ENCODE measurements at places on chromosomes 3 and 15.
A peak's percentile ranks its signal among the peaks of the same experiment; 100 is the strongest.

GRCh38 chr3:171255236-171255806 lies 204.9 kb downstream of the TNIK start:
- no peak for DNase-seq

DNA sequence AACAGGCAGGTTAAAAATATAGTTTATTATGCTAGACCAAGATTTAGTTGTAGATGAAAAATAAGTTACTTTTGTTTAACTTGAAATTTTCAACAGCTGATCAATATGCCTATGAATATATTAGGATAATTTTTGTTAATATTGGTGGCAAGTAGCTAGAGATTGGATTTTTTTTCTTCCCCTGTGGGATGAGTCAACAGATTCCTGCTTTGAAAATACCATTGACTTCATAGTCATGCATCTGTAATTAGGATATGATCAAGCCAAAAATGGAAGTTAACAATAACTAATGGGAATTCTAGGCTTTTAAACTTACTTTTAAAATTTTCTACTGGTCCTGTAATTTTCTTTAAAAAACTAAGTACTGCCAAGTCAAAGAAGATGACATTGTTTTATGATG lies 211.7 kb downstream of the ZIC1 start:
- DNase-seq: no peak

GRCh38 chr3:49397470-49397869 lies 14.3 kb downstream of the RHOA start:
- DNase-seq: no peak

GRCh38 chr15:94930441-94930840 lies 699.1 kb downstream of the MCTP2 start:
- no peak for DNase-seq

- no peak for DNase-seq
These were observed 673.4 kb upstream of the CBLB start for GRCh38 chr3:106542101-106542769.

GRCh38 chr3:125300416-125300815 lies 74.7 kb downstream of the ZNF148 start:
- no peak for DNase-seq

DNA sequence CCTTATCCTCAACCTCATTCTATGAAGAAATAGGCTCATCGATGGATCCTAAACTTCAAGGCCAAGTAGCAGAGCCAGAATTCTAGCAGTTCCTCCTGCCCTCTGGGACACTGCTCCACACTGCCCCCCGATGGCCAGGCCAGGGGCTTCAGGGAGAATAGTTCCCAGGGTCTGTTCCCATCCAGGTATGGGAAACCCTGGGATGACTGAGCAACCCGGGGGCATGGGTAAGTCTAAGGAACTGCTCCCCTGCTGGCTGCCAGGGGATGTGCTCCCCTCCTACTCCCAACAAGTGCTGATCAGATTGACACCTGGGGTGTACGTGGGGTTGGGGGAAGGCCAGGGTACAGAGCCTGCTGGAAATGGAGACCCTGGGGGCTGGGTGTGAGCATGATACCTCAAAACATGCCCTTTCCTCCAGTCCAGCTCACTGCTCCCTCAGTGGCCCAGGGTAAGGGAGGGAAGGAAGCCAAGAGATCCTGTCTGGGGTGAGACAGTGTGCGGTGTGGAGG lies 7.6 kb downstream of the ULK3 start:
- DNase-seq: peak; percentile 47

- DNase-seq: no peak
These were observed 19.0 kb upstream of the DMXL2 start for GRCh38 chr15:51641490-51642130.

DNA sequence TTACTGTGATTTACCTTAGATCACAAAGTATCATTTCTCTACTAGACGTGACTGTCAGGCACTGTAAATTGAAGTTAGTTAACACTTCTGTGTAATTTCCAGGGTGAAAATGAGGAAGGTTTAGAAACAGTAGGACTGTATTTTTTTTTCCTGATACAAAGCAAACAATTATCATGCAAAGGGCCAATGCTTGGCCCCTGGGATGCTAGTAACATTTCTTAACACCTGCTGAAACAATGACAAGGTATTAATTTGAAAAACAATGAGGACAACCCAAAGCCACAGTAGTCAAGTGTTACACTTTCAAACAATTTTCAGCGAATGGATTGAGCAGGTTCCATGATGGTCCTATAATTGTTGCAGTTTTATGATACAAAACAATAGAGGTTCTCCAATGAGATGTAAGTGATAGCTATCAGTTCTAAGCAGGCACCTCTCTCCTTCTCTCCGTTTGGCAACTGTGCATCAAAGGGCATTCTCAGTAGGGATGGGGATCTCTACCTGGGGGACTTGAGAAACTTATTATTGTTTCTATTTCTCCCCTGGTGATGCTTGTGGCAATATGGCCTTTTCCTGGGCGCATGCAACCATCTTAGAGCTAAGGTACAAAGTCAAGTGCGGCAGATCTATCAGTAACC lies 65.9 kb upstream of the FEZF2 start:
- no peak for DNase-seq

GRCh38 chr15:75673426-75674235 lies 25.9 kb downstream of the SNX33 start:
- DNase-seq: no peak

GRCh38 chr3:106341087-106341486 lies 472.3 kb upstream of the CBLB start:
- DNase-seq: no peak

- peak; percentile 40 for DNase-seq
These were observed 304.7 kb downstream of the SUCLG2 start for GRCh38 chr3:67349551-67350174.

- DNase-seq: no peak
These were observed 7.4 kb upstream of the RBPMS2 start for GRCh38 chr15:64782751-64783150.

GRCh38 chr3:131543714-131544113 lies 40.9 kb upstream of the MRPL3 start:
- no peak for DNase-seq

DNA sequence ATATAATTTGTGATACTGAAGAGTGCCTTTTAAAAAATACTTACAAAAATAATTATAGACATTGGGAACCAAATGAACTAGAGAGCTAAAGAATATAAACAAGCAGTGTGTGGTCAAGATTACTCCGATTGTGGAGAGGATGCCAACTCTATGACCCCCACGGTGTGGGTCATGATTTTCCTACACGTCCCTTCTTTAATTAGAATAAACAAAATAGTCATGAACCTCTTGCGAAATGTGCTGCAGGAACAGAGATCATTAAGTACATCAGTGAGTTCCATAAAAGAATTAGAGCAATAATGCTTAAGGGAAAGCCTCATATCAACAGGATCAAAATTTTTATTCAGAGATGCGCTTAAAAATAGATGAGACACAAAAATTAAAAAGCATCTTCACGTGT lies 476.6 kb upstream of the ROBO1 start:
- no peak for DNase-seq

DNA sequence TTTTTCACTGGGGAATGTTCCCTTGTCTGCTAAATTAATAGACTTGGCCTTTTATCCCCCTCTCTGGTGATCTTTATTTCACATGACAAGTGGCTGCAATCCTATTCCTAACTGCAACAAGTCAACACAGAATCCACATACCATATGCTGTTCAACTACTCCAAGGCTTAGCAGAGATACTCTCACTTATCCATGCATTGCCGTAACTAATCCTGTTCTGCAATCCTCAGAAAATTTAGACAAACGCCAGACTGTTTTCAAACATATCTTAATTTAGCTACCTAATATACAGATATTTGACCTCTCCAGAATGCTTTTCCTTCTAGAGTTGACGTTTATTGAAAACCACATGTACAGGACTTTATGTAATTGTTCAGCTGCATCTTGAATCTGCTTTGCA lies 37.9 kb downstream of the EID1 start:
- no peak for DNase-seq
